ENCODE measurements at places on chromosomes 16 and 17.

DNA sequence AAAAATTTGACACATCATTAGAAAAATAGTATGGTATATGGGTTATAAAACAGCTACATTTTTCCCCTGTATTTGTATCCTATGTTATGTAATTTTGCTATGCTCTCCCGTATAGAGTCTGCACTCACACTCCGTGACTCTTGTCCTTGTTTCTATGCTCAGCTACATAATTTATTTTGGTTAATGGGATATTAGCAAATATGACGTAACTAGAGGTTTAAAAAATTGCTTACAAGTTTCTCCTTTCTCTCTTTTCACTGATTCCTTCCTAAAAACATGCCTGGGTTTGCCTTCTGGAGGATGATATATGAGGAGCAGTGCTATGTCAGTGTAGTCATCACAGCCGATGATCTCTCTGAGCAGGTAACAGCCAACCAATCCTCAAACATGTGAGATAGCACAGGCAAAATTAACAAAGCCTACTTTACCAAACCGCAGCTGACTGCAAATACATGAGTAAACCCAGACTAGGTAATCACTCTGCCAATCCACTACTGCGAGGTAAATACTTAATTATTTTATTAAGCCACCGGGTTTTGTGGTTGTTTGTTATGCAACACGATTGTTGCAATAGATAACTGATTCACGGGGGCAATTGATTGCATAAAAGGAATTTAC, 126.9 kb downstream of the KIF2B start:
- no peak for DNase-seq

DNA sequence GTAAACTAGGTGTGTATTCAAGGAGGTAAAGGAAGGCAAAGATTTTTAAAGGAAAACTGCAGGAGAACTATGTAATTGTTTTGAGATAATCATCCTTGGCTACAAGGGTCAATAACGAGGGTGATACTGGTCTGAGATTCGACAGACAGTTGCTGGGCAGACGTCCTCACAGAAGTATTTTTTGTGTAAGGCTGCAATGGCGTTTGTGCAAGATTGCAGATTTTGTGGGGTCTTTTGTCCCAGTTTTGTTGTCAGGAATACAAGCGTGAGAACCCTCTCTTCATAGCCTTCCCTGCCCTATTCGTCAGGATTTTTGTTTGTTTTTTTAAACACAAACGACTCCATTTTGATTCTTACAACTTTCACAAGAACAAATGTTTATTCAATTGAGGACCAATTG, 57.5 kb downstream of the GPR139 start:
- DNase-seq = no peak

GRCh38 chr17:16923097-16923903, 48.6 kb downstream of the TNFRSF13B start:
- no peak for DNase-seq

DNA sequence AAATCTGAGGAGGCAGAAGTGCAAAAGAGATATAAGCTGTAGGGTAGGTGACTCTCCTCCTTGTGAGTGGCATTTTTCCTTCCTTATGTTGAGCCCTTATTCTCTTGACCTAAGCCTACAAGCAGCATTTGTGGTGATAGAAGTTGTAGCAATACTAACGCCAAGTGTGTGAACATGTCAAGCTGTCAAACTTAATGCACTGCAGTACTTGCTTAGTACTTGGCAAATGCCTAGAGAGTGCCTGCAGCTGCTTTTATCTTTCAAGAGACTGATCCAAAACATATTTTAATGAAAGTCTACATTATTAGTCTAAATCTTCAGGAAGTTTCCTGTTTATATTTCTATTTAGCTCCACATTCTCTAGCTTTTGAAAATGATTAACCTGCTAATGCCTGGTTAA, 83.2 kb downstream of the CNTNAP4 start:
- DNase-seq = no peak

- DNase-seq = no peak
Observed at GRCh38 chr16:19219836-19220235, 51.8 kb downstream of the SYT17 start.

- no peak for DNase-seq
Observed at GRCh38 chr17:5672141-5672540, 87.8 kb upstream of the NLRP1 start.

GRCh38 chr17:4690745-4691144, 13.2 kb downstream of the PELP1 start:
- DNase-seq = no peak

GRCh38 chr17:44376124-44376523, 12.5 kb upstream of the FAM171A2 start:
- no peak for DNase-seq

GRCh38 chr16:25126820-25127232, 15.3 kb downstream of the LCMT1 start:
- DNase-seq = peak; percentile 36

DNA sequence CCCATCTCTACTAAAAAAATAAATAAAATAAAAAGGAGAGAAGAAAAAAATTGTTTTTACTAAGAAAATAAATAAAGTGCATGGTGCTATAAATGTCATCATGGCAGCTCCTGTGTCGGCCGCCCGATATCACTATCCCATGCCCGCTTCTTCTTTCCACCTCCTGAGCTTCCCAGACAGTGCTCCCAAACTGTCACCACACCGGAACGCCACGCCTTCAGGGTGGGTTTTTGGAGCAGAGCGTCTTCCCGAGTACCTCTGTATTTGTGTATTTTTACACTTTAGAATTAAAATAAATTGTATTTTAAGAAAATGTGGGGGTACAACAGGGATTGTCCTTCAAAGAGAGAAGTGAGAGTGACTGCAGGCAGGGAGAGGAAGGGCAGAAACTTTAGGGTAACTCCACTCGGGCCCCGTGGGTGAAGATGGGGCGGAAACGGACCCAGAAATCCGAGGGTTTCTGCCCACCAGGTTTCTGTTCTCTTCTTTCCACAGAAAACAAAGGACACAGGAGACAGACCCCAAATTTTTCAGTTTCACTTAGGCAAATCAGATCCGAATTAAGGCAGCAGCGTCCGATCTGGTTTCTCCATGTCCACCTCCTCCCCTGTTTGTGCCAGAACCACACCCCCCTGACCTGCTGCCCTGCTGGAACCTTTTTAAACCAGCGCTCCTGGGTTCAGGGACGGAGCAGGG, 3.6 kb upstream of the ITGAX start:
- no peak for DNase-seq

GRCh38 chr16:74020095-74020670, 276.4 kb upstream of the PSMD7 start:
- DNase-seq = no peak

GRCh38 chr16:88533381-88533917, 36.8 kb upstream of the ZC3H18 start:
- DNase-seq = no peak

DNA sequence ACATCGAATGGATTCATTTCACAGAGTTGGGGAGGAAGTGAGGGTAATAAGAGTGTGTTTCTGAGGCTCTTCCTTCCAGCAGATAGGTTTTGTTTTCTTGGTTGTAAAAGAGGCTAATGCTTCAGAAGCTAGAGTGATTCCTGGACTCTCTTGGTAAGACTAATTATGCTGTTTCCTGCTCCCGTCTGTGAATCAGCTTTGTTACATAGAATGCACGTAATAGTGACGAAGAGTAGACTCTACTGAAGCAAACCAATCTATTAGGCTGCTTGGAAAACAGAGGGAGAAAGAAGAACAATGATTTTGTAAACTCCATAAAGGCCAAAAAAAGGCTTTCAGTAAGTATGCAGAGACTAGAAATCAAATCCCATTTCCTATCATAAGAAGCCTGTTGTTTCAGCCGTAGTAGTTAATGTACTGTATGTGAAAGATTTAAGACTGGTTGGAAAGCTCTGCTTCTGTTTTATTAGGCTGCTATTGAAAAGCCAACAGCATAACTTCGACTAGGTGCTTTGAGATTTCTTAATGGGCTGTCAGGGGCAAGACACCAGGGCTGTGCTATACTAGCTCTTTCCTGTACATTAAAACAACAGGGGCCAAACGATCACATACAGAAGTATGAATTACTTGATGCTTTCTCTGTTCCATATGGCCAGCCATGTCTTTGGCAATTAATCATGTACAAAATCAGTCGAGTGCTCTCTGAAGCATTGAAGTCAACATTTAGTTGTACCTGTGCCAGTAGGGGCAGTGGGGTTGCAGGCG, 219.0 kb downstream of the FTO start:
- no peak for DNase-seq

DNA sequence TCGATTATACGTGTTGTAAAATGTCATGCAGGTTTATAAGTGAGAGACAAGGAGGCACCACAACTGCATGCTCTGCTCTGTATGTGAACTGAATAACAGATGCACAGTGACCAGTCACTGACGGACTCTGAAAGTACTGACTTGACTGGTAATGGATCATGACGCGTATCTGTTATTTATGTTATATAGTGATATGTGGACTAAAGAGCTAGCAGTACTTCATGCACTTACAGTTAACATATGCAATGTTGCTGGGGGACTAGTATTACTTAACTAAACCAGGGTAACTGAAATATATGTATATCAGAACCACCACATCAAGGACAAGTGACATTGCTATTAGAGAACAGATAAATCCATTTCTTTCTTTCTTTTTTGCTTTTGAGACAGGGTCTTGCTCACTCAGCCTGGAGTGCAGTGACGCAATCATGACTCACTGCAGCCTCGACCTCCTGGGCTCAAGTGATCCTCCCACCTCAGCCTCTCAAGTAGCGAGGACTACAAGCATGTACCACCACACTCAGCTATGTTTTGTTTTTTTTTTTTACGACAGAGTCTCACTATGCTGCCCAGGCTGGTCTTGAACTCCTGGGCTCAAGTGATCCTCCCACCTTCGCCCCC, 17.2 kb downstream of the COIL start:
- no peak for DNase-seq

- DNase-seq = no peak
Observed at GRCh38 chr16:65728167-65728566, 606.3 kb upstream of the CDH11 start.

DNA sequence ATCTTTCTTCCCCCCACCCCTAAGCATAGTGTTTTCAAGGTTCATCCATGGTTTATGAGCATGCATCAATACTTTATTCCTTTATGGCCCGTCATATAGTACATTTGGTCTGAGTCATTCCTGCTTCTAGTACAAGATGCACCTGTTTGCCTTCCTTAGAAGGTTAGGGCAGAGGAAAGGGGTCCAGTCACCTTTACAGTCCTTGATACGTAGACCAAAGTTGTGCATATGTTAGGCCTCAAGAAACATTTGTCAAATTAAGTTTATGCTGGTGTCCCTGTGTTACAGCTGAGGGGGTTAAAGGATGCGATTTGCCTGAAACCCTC, 1.4 kb downstream of the CYB5D2 start:
- DNase-seq = no peak

- DNase-seq = no peak
Observed at GRCh38 chr16:49416001-49416675, 42.5 kb downstream of the C16orf78 start.

GRCh38 chr16:73062743-73063733, 15.1 kb upstream of the ZFHX3 start:
- DNase-seq = no peak

- DNase-seq = no peak
Observed at GRCh38 chr17:29149431-29150064, 30.6 kb downstream of the MYO18A start.

GRCh38 chr17:77958716-77959125, 218 bp downstream of the TNRC6C start:
- DNase-seq = no peak

Measured in NCI-H2029 treated with DMSO at 0.1 percent for 48 hours (cell line).